ENCODE measurements at places on chromosomes 2 and 18.
A peak's percentile ranks its signal among the peaks of the same experiment; 100 is the strongest.

GRCh38 chr2:134217924-134218323 is 35.9 kb upstream of the MGAT5 start:
- no peak overlapping the region for H3K4me3 ChIP-seq
- DNase-seq, result no peak
- H3K36me3 ChIP-seq, result no peaks in the 10 kb centered on the region
- H3K4me1 ChIP-seq, result peaks cover 38% of the 10 kb centered on the region
- H3K27me3 ChIP-seq, result no peaks in the 10 kb centered on the region

DNA sequence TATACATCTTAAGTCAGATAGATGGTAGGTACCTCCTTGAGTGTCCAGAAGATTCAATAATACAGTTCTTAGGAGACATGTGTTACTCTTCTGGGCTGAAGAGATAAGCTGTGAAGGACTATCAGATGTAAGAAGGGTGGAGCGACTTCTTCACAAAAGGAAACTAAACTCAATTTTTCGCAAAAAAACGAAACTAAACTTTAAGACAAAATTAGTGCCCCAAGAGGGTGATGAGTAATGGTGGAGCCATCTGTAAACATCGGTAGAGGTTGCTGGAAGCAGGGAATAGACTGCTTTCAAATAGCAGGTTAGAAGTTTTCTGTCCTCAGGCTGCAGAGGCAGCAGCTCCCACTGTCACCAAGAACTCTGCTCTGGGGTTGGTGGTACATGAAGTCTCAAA is 111.6 kb upstream of the TACR1 start:
- H3K4me1 ChIP-seq, result peaks cover 9% of the 10 kb centered on the region
- H3K27me3 ChIP-seq, result no peaks in the 10 kb centered on the region
- H3K27ac ChIP-seq, result no peak overlapping the region
- no peak for DNase-seq

DNA sequence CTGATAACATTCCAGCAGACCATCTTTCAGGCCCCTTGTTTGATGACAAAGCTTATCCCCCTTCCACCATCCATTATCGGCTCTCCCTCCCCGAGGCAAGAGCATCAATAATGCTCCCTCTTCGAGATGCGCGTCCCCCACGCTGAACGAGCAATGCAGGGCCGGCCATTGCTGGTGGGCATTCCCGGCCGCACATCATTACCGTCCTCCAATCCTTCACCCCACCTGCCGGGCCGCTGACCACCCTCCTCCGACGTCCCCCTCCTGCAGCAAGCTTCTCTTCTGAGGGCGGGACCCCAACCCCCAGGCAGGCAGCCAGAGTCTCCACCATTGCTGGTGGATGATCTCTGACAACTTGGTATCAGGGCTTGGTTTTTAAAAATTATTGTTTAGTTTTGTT is 208.6 kb downstream of the SMAD2 start:
- DNase-seq, result no peak
- peaks cover 3% of the 10 kb centered on the region for H3K27me3 ChIP-seq
- no peaks in the 10 kb centered on the region for H3K4me1 ChIP-seq
- H3K4me3 ChIP-seq, result no peak overlapping the region
- H3K27ac ChIP-seq, result no peak overlapping the region
- H3K36me3 ChIP-seq, result no peaks in the 10 kb centered on the region

GRCh38 chr18:24928301-24928878 is 423.6 kb downstream of the ZNF521 start:
- H3K4me1 ChIP-seq, result no peaks in the 10 kb centered on the region
- no peak overlapping the region for H3K27ac ChIP-seq
- DNase-seq, result no peak
- no peak overlapping the region for H3K4me3 ChIP-seq
- no peaks in the 10 kb centered on the region for H3K36me3 ChIP-seq
- H3K27me3 ChIP-seq, result no peaks in the 10 kb centered on the region

DNA sequence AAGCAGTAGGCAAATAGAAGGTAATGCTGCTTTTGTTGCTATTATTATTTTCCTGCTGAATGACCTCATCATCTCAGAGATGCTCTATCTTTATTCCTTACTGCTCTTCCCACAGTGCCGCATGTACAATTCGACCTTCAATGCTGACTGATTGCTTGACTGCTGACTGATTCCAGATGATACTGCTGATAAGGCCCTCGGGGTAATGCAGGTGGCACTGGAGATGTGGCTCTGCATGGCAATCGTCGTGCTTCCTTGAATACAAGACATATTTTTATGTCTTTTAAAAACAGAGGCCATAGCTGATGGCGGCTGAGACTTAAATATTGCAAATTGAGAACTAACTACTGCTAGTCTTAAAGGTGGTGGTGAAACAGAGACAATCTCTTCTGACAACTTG is 146.6 kb downstream of the LOXHD1 start:
- 0 out of 2 replicates have a peak, but pooled peaks cover 2% of the 10 kb centered on the region for H3K27me3 ChIP-seq
- H3K27ac ChIP-seq, result no peak overlapping the region
- no peak for DNase-seq
- no peaks in the 10 kb centered on the region for H3K36me3 ChIP-seq
- H3K4me1 ChIP-seq, result no peaks in the 10 kb centered on the region

DNA sequence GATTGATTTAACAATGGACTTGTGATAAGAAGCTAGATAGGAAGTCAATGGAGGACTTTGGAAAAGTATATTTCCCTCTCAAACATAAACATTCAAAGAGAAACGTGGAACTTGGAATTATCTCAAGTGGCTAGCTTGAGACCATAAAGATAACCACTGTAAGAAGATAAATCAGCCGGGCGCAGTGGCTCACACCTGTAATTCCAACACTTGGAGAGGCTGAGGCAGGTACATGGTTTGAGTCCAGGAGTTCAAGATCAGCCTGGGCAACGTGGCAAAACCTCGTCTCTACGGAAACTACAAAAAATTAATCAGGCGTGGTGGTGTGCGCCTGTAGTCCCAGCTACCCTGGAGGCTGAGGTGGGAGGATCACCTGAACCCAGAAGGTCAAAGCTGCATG is 405.9 kb upstream of the ACVR2A start:
- no peaks in the 10 kb centered on the region for H3K27me3 ChIP-seq
- H3K27ac ChIP-seq, result no peak overlapping the region
- DNase-seq, result no peak
- no peaks in the 10 kb centered on the region for H3K4me1 ChIP-seq

- H3K4me3 ChIP-seq, result peak overlapping the region; percentile 5
- DNase-seq, result no peak
- H3K27me3 ChIP-seq, result no peaks in the 10 kb centered on the region
- peaks cover 37% of the 10 kb centered on the region for H3K4me1 ChIP-seq
- no peak overlapping the region for H3K27ac ChIP-seq
These were observed 7.9 kb upstream of the NABP1 start for GRCh38 chr2:191670076-191670475.

DNA sequence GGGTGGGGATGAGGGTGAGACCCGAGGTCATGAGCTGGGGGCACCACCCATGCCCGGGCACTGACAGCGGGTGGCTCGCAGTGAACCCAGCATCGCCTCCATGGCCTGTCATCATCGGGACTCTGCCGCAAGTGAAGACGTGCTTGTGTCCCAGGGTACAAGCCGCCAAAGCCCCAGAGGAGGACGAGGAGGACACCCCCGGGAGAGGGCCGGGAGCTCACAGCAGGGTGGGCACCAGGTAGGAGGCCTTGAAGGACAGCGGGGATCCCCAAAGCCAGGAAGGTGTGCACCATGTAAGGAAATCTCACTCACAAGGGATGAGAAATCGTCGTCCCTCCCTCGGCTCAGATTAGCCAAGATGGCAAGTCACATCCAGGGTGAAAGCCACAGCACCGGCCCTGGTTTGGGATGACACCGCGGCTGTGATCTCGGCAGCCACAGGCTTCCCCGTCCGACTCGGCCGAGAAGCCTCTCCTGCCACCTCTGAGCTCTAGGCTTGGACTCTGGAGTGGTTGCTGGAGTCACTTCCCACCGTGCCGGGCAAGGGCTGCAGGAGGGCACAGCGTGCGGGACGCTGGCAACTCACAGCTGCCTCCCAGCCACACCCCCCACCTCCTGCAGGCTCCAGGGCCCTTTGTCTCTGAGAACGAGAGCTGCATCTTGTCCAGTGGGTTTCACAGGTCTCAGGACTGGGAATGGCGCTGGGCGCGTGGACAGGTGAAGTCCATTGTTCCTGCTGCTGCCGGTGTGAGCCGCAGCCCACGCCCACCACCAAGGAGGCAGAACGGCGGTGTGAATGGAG is 81.6 kb upstream of the CTDP1 start:
- no peaks in the 10 kb centered on the region for H3K36me3 ChIP-seq
- no peak overlapping the region for H3K27ac ChIP-seq
- H3K4me1 ChIP-seq, result no peaks in the 10 kb centered on the region
- no peaks in the 10 kb centered on the region for H3K27me3 ChIP-seq
- no peak overlapping the region for H3K4me3 ChIP-seq

DNA sequence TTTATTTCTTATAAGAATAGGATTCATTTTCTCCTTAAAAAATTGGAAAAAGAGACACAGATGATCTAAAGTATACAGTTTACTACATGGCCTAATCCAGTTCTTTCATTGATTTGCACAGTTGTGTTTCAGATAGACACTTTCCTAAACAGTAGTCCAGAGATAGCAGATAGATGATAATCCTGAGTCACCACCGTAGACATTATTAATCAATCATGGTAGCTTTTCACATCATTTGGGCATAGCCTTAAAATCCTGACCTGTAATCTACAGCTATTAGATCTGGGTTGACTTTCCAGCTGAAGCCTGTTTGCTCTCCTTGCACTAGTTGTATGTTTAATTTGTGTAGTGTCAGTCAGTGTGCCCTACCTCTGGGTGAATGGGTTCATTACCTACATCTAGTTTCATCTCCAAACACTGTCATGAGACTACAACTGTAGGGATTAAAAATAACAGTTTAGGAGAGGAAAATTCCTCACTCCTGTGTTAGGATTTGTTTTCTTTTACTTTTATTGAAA is 14.1 kb downstream of the C18orf63 start:
- DNase-seq, result no peak
- H3K27ac ChIP-seq, result no peak overlapping the region
- no peak overlapping the region for H3K4me3 ChIP-seq
- H3K36me3 ChIP-seq, result no peaks in the 10 kb centered on the region

- H3K27ac ChIP-seq, result no peak overlapping the region
- H3K27me3 ChIP-seq, result no peaks in the 10 kb centered on the region
- no peak overlapping the region for H3K4me3 ChIP-seq
These were observed 30.8 kb downstream of the CREG2 start for GRCh38 chr2:101356521-101356920.

- H3K4me3 ChIP-seq, result no peak overlapping the region
- H3K27me3 ChIP-seq, result no peaks in the 10 kb centered on the region
- no peak for DNase-seq
- H3K36me3 ChIP-seq, result no peaks in the 10 kb centered on the region
These were observed 73.3 kb downstream of the TFCP2L1 start for GRCh38 chr2:121211689-121212151.

GRCh38 chr2:190138032-190138431 is 75.5 kb upstream of the MSTN start:
- no peaks in the 10 kb centered on the region for H3K4me1 ChIP-seq
- H3K27me3 ChIP-seq, result no peaks in the 10 kb centered on the region
- H3K4me3 ChIP-seq, result no peak overlapping the region
- no peak for DNase-seq
- H3K36me3 ChIP-seq, result no peaks in the 10 kb centered on the region
- no peak overlapping the region for H3K27ac ChIP-seq
